NCI-H524 treated with DMSO at 0.1 percent for 48 hours (cell line): ENCODE measurements at places on chromosomes 5 and 9.
A peak's percentile ranks its signal among the peaks of the same experiment; 100 is the strongest.

- no peak for DNase-seq
Measured at GRCh38 chr9:89314955-89315354, 3.3 kb upstream of the SECISBP2 start.

- no peak for DNase-seq
Measured at GRCh38 chr9:137026384-137026783, 1.7 kb downstream of the ABCA2 start.

DNA sequence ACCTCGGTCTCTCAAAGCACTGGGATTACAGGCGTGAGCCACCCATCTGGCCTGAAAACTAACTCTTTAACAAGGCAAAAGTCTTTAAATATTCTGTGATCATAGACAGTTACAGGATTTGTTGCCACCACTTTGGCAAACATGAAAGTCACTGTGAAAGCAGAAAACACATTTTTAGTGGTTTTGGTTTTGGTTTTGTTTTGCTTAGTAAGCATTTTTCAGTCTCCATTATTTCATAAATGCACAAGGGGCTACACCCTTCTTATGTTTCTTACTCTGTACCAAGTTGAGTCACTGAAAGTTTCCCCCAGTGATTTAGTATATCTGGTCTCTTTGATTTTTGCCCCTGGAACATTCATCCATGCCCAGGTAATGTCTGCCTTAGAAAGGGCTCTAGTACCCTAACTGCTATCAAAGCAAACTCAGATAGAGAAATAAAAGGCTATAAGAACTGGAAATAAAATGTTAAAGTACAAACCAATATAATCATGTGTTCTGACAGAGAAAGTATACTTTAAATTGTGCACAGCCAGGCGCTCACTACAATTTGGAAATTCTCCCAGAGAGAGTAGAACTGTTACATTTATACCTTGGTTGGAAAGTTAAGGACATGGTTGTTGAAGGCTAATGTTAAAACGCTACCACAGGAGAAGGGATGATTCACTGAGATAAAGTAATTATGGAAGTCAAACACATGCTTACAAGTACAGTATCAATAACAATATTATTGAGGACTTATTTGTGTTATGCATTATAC is 1022.5 kb upstream of the DMAC1 start:
- DNase-seq = no peak

- DNase-seq = no peak
Measured at GRCh38 chr9:72985746-72986145, 32.9 kb upstream of the ALDH1A1 start.

GRCh38 chr5:116068028-116068632 is 16.7 kb upstream of the COMMD10 start:
- DNase-seq = no peak

- DNase-seq = no peak
Measured at GRCh38 chr5:179753971-179754370, 21.3 kb downstream of the MAML1 start.

GRCh38 chr5:17106521-17106920 is 110.9 kb upstream of the BASP1 start:
- DNase-seq = no peak

GRCh38 chr9:86075132-86076109 is 23.9 kb downstream of the GOLM1 start:
- no peak for DNase-seq

GRCh38 chr5:97576956-97577355 is 393.9 kb upstream of the RIOK2 start:
- DNase-seq = no peak

DNA sequence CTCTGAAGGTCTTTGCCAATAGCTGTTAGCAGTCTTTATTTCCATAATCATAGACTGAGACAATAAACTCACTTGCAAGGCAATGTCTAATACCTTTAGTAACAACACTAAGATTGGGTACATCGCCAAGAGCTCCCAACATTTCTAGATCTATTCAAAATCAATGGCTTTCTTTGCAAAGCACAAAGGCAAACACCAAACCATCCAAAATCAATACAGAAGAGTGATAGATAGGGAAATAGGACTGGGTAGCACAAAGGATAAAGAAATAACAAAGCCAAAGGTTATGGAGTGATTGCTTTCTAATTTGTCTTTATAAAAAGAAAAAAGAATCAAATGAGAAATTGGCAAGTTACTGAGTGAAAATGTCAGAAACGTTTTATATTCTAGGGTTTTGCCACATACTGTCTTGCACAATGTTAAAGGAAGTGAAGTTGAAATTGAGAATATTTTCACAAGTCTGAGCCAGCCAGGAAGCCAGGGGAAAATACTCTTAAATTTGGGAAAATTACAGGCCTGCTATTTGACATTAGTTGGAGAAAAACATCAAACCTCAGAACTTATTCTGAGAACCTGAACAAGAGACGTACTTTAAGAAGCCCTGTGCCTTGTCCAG is 53.3 kb upstream of the LHFPL2 start:
- DNase-seq = no peak

DNA sequence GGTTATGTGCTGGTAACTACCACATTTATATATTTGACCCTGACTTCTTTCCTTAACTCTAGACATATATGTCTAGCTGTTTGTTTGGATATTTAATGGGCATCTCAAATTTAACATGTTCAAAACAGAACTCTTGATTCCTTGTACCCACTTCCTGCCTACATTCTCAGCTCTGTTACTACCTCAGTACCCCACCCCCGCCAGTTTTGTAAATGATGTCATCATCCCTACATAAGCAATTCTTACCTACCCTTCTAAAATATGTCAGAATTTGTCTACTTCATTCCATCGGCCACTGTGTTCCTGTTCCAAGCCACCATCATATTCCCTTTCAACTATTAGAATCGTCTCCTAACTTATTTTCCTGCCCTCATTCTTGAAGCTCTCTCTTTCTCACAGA is 4.8 kb downstream of the RAD50 start:
- DNase-seq = no peak

- no peak for DNase-seq
Measured at GRCh38 chr9:12904261-12905000, 129.6 kb downstream of the LURAP1L start.

GRCh38 chr5:75053054-75053303 is 621 bp upstream of the GCNT4 start:
- no peak for DNase-seq

- no peak for DNase-seq
Measured at GRCh38 chr9:131669269-131670157, 70.4 kb downstream of the RAPGEF1 start.

- DNase-seq = peak; percentile 66
Measured at GRCh38 chr5:138874771-138875551, at the start of gene LRRTM2. Gene LRRTM2, minus strand, starts transcription at chr5:138875335. Its CDS starts 424 bp downstream, at chr5:138874911.

DNA sequence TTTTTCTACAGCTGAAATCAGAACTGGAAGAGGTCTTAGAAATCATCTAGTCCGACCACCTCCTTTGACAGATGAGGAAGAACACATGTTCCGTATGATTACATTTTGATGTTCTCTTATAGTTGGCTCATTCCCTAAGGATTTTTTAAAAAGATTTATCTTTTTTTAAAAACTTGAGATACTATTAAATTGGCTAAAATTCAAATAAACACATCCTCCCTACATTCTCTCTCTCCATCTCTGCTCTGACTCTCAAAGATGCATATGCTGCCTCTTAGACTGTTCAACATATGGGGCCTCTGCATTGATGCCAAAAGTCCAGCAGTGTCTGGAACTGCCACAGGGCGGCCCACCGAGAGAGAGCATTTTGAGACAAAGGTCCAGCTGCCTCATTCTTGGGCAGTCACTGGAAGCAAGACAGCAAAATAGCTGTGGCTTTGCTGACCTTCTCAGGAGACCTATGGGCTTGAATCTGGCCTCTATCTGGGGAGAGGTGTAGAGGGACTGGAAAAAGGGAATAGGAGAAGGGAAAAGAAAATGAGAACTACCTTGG is 12.8 kb upstream of the TSSK1B start:
- peak; percentile 35 for DNase-seq

DNA sequence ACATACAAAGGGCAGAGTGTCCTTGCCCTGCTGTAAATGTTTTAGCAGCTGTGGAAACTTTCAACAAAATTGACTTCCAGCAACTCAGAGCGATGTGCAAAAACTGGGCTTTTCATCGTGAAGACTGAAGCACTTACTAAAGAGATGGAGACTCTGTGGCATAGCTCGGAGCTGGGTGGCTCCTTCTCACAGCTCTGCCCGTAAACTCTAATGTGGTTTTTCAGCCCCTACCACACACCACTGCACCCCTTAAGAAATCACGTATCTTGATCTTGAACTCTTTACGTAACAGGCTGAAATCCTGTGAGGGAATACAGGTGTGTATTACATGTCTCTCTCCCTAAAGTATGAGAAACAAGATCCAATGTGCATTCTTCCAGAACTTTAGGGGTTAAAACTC is 124.4 kb downstream of the MEF2C start:
- no peak for DNase-seq

DNA sequence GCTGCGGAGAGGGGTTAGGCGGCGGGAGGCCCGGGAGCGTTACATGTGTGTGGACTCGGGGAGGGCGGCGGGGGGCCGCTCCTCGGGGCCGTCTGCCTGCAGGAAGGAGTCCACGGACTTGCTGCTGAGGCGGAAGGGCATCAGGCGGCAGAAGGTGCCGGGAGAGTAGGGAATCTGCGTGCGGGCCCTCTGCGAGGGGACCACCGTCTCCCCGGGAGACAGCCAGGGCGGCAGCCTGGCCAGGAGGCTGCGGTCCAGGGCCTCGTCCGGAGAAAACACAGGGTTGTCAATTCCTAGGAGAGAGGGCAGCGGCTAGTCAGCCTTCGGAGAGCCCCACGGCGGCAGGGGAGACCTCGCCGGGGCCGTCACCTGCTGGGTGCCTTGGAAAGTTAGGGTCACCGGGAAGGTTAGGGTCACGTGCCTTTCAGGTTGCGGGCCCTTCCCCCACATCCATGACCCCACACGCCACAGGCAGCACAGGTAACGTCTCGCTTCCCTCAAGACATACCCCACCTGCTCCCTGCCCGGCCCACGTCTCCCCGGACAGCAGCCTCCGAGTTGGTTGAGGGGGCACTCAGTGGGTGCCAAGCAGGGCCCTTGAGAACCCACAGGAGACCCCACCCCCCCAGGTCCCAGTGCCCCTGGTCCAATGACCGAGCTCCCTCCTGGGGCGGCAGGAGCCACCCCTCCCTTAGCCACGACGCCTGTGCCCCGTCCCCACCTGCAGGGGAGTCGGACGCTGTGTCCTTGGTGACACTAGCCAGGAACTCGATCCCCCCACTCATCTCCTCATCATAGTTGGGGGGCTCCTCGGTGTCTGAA is 32.1 kb downstream of the EXOC3 start:
- no peak for DNase-seq

DNA sequence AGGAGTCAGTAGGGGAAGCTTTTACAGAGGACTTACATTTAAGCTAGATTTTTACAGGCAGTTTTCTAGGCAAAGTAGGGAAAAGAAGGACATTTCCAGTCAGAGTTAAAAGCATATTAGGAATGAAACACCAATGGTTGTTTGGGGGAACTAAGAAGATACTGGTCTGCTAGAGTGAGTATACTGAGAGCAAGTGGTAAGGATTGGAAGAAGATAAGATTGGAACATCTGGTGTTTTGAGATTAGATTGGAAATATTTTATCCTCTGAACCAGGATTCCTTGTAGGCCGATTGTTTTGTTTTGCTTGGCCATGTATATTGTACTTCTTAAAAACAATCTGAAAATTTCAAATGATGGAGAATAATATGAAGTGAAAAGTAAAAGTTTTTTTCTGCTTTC is 7.7 kb downstream of the FBXO38 start:
- no peak for DNase-seq

DNA sequence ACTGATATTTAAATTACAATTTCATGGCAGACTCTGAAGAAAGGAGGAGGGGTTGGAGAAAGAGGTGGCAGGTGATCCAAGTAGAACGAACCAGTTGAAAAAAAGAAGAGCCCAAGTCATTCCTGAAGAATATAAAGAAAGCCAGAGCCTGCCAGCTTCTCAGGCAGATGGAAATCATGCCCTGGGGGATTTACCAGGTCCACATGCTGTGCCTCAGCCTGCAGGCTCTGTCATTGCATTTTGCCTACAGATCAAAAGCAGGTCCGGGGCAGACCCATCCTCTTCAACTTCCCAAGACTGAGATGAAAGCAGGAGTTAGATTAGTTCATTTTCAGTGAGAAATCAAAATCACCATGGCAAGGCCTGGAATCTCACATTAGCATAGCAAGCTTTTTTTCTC is 48.5 kb downstream of the GDNF start:
- DNase-seq = no peak

DNA sequence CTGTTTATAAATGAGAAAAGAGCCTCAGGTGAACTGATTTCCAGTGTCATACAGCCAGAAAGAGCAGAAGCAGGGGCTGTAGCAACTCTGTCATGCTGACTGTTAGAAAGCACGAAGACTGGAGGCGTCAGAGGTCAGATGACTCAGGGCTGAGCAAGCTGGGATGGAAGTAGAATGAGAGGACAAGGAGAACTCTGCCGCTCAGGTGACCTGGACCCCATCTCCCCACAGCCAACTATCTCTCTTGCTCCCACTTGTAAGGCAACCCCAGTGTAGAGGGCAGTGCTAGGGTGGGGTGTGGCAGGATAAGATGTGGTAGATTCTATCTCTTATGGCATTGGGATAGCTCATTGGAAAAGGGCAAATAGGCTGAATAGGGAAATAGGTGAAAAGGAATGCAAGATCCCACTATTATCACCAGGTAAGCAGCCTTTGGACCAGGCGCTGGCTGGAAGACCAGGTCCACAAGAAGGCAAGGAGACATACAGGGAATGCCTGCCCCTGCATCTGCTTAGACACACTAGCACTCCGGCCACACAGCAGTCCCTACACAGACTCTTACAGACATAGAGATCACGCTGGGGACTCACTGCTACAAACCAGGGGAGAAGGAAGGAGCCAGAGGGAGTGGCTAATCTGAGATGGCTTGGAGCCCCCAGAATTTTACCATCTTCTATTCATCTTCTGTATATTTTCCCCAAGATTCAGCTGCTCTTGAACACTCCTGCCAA is 21.2 kb upstream of the LOX start:
- no peak for DNase-seq

DNA sequence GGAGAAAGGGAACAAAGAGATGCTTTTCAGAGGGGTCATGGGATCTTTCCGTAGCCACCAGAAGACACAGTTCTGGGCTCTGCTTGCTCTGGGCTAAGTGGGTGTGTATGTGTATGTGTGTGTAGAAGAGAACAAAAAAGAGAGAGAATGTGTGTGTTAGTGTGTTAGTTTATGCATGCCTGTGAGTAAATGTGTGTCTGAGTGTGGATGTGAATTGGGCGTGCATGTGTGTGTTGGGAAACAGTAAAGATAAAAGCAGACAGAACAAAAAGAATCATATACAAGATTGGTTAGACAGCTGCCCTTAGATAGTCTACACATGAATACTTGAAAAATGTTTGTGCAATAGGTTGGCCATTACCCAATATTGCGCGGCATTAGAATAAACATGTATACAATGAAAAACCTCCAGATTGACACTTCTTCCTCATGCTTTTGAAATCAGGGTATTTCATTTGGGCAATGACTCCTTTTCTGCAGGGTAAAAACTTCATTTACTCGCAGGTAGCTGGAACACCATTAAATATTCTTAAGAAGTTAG is 36.5 kb upstream of the HSPA9 start:
- DNase-seq = no peak

GRCh38 chr5:148469501-148469935 is 85.8 kb downstream of the FBXO38 start:
- DNase-seq = no peak

DNA sequence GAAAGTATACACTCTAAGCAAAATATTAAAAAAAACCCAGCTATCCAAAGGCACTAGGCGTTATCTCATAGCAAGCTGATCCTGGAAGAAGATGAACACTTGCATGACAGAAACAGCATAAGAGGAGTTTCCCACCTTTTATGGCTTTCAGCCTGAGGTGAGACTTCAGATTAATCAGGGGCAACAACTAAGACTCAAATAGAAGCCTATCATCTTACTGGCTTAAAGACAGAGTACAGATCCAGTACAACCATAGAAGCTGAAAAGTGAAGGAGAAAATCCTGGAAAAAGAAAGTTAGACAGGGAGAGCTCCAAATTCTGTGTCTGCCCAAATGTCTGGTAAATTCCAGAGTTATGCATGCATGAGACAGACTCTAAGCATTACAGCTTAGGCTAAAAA is 360.8 kb upstream of the KCNN2 start:
- no peak for DNase-seq
